Stimulated activated CD8-positive, alpha-beta memory T cell treated with anti-CD3 and anti-CD28 coated beads, Interleukin-2, amount 100 ng/mL, for 48 hours (primary cell): ENCODE measurements at places on chromosomes 16 and 17.

GRCh38 chr17:79007504-79008381, 1.8 kb downstream of the CANT1 start:
- no peak for DNase-seq

DNA sequence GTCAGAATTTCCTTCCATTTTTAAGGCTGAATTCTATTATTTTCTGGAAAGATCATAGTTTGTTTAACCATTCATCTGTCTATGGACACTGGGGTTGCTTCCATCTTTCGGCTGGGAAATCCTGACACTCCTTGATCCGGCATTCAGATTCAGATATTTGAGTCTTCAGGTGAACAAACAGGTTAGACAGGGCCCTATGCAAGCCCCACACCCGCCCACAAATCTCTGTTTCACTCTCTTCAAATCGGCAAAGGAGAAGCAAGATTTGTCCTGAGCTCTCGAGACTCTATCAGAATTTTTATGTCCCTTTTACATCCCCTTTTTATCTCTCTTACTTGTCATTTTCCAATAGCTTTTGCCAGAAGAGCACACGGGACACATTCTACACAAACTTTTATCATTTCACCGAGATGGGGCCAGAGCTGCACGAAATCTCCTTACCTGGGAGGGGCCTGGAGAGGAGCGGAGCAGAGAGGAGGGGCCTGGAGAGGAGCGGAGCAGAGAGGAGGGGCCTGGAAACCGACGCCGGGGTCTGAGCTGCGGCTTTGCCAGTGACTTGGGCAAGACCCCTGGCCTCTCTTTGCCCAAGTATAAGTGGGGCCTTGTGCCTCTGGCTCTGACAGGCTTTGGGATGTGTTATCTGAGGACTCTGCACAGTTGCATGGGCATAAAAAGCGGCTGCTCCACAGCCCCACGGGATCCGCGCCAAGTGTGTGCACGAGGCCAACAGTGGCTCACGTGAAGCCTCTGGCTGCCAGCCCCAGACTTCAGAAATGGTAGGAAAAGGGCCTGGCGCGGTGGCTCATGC, 54.3 kb upstream of the RBFOX3 start:
- DNase-seq, result no peak

- DNase-seq, result no peak
These were observed 154.0 kb downstream of the C16orf78 start for GRCh38 chr16:49527611-49528010.

- DNase-seq, result no peak
These were observed 32.7 kb downstream of the RBBP6 start for GRCh38 chr16:24572069-24572468.

GRCh38 chr16:84559311-84559932, 55.0 kb upstream of the MEAK7 start:
- no peak for DNase-seq

GRCh38 chr16:69181-69580, 3.2 kb downstream of the RHBDF1 start:
- no peak for DNase-seq

DNA sequence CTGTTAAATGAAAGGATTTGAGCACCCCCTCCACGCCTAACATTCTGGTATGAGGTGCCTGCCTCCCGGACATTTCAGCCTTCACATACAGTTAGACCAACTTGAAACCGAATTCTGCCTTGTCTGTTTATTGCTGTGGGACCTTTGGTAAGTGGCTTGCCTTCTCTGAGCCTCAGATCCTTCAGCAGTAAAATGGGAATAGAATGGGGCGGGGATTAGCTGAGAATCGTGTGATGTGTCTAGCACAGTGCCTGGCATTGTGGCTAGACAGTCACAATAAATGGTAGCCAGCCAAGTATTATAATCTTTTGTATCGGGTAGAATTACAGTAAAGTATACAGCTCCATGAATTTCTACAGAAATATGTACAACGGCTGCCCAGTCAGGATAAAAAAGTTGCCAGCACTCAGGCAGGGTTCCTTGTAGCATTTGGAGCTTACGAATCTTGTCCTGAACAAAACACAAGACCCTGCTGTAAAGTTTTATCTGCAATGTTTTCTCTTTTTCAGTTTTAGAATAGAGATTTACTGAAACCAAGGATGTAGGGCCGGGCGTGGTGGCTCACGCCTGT, 786 bp downstream of the TMC7 start:
- DNase-seq, result no peak

DNA sequence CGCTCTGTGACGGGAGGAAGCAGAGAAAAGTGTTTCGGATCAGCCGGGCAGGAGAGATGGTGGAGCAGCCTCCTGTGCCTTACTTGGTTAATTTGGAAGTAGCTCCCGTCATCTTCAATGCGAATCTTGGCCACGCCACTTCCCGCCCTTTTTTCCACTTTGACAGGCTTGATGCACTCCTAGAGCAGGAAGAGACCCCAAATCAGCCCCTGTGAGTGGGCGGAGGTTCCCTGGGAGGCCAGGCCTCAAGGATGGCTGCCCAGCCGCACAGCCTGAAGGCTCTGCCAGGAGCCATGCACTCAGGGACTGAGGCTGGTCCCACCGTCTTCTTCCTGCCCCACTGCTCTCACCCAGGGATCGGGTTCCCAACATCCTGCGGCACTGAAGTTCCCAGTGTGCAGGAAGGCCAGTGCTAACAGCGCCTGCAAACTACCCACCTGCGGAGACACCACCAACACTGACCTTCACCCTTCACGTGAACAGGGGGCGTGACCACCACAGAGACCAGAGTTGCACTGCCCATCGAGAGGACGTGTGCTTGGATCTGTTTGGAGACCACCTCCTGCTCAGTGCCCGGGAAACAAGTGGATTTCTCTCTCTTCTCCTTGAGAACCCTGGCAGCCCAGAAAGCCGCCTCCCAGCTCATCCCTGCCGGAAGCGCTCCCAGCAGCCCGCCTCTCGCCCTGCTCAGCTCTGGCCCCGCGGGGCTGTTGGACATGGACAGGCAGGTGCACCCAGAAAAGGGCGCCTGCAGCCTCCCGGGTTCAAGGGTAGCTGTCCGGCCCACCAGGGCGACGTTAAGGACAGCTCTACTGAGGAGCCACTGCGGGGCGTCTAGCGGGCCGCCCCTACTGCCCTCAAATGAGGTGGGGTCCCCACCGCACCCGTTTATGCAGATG, 988 bp downstream of the CIAO3 start:
- no peak for DNase-seq

DNA sequence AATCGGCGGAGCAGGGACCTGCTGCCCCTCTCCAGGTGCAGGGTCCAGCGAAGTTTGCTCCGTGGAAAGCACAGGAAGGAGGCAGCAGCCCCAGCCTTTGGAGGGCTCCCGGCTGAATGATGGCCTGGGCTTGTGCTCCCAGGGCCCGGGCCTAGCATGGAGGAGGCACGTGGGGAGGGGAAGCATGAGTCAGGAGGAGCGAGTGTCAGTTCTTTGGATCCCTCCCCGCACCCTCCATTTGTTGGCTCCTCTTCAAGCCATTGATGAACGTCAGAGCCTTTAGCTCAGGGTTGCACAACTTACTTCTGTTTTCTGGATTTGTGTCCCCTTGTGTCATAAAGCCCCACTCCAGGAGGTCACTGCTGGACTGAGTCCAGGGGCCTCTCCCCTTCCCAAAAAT, 25.8 kb downstream of the TTYH2 start:
- no peak for DNase-seq

DNA sequence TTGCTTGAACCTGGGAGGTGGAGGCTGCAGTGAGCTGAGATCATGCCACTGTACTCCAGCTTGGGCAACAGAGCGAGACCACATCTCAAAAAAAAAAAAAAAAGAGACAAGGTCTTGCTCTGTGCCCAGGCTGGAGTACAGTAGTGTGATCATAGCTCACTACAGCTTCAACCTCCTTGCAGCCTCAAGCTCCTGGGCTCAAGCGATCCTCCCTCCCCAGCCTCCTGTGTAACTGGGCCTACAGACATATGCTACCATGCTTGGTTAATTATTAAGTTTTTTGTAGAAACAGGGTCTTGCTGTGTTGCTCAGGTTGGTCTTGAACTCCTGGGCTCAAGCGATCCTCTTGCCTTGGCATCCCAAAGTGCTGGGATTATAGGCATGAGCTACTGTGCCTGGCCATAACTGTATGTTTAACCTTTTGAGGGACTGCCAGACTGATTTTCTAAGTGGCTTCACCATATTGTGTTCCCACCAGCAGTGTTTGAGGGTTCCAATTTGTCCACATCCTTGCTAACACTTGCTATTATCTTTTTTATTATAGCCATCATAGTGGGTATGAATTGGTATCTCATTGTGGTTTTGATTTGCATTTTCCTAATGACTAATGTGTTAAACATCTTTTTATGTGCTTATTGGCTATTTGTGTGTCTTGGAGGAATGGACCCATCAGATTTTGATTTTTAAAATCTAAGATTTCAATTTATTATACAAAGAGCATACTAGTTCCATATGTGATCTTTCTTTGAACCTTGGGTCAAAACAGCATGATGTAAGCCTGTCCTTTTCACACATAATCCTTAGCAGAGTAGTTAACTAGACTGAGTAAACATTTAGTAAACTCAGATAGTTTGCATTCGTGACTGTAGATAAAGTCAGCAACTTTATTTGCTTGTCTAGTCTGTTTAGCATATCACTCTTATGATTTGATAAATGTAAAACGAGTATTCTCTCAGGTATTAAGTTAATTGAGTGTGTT, 38.1 kb upstream of the KPNB1 start:
- no peak for DNase-seq

DNA sequence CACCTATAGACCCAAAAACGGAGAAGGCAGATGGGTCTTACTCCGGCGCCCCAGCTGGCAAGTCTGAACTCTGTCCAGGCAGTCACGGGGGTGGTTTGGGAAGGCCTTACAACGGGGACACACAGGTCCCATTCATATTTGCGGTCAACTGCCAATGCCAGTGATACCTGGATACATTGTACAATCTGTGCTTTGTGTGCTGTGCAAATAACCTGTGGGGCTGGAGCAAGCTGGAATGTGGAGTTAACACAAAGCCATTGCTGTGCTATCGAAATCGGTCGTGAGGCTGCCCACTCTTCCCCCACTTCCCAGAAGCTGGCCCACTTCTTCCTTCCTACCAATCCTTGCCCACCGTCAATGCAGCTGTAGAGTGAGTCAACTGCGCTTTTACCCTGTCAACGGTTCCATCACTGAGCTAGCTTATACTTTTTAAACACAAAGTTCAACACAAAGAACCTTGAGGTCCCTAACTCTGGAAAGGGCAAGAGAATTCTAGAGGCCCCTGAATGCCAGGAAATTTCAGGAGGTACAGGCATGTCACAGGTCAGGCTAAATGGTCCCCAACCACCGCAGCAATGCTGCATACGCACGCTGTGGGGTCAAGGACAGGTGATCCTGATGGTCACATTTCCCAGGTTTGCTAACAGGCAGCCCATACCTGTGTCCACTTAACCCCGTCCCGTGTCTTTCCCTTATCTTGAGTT, 122.8 kb downstream of the ZFHX3 start:
- no peak for DNase-seq

DNA sequence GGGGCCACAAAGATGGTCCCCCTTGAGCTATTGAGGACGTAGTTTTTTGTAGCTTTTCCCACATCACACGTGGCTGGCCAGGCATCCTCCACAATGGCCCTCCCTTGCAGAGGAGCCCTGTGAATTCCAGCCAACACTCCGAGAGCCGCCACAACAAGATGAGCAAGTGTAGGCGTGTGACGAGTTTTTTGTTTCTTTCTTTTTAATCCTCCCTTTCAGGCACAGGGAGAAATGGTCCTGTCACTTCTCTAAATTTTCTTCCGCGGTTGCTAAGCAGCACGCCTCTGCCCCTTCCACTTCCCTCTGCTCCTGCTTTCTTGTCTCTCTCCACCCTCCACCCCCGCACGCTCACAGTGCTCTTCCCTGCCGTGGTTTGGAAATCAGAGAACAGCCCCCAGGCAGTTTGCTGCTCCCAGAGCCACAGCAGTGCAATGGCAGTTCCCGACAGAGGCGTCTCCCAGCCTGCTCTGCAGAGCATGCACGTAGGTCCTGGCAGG, 68.0 kb upstream of the MRTFB start:
- DNase-seq, result no peak

- no peak for DNase-seq
These were observed 1.7 kb upstream of the ANKRD13B start for GRCh38 chr17:29591146-29591736.

DNA sequence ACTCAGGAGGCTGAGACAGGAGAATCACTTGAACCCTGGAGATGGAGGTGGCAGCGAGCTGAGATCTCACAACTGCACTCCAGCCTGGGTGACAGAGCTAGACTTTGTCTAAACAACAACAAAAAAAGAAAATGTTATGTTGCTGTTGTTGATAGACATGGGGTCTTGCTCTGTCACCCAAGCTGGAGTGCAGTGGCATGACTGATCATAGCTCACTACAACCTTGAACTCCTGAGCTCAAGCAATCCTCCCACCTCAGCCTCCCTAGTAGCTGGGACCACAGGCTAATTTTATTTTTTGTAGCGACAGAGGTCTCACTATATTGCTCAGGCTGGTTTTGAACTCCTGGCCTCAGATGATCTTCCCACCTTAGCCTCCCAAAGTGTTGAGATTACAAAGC, 20.0 kb downstream of the FBXO47 start:
- no peak for DNase-seq

DNA sequence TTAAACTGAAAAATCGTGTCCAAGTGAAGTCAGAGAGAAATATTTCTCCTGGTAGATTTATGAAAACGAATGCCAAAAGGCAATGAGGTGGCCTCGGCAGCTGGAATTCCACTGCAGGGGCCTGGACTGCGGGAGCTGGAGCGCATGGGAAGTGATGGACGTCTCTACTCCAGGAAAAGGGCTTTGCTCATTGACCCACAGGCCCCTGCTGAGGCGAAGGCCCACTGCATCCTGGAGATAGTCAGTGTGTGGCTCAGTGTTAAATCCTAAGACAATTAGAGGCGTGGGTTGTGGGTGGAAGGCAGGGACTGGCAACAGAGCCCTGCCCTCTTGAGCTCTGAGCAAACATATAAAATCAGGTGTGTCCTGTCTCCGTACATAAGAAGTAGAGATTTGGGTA, 191.4 kb downstream of the SLC39A11 start:
- DNase-seq, result no peak

GRCh38 chr16:53920988-53921387, 217.0 kb downstream of the FTO start:
- DNase-seq, result no peak

- no peak for DNase-seq
These were observed 42.1 kb upstream of the TAOK1 start for GRCh38 chr17:29347831-29348629.

- DNase-seq, result no peak
These were observed 2.9 kb downstream of the SRL start for GRCh38 chr16:4239020-4239419.

- no peak for DNase-seq
These were observed 658 bp downstream of the RAB5C start for GRCh38 chr17:42153919-42154742.

- peak; percentile 5 for DNase-seq
These were observed 2.3 kb upstream of the CCDC182 start for GRCh38 chr17:57747221-57748017.

DNA sequence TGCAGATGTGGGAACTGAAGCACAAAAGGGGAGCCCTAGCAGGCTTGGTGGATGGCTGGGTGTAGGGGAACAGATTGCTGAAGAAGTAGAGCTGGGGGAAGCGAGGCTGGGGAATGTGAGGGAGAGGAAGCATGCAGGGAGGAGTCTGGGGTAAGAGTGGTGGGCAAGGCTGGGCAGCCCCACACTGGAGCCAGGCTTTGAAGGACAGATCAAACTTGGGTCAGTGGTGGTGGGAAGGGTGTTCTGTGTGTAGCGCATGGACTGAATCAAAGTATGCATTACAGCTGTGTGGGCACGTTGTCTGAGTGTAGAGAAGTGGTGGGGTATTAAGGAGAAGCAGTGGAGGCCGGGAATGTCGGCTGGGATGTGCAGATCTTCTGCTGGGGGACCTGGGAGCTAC, 116.0 kb downstream of the CYLD start:
- no peak for DNase-seq
